Right lobe of liver (tissue), 6 donors: ENCODE measurements at places on chromosomes 3 and 15. TPM values are rescaled to one million over a fixed set of nuclear protein-coding genes. Genes with fewer than 3 reads are reported as not detected.

PLCB2 gene
- total RNA-seq: 18.0 TPM

SGO1 gene
- 0.20 TPM for total RNA-seq

CDHR4 gene
- not detected for total RNA-seq

CNTN3 gene
- 2.3 TPM for total RNA-seq

LIPH gene
- 0.09 TPM for total RNA-seq

ABI3BP gene
- total RNA-seq: 2.3 TPM

GOLGA8N gene
- 5.5 TPM for total RNA-seq

ANKRD63 gene
- total RNA-seq: not detected

FANCD2OS gene
- not detected for total RNA-seq

CCRL2 gene
- 0.30 TPM for total RNA-seq

PIERCE2 gene
- total RNA-seq: 1.3 TPM

IQCF5 gene
- not detected for total RNA-seq

CFAP92 gene
- 0.05 TPM for total RNA-seq

AADACL2 gene
- not detected for total RNA-seq

SLC9C1 gene
- total RNA-seq: not detected

SLC22A13 gene
- total RNA-seq: not detected

GADL1 gene
- total RNA-seq: not detected

CFAP100 gene
- total RNA-seq: not detected

SIDT1 gene
- 0.26 TPM for total RNA-seq

ADAMTS9 gene
- total RNA-seq: 1.1 TPM

TICRR gene
- 0.05 TPM for total RNA-seq

PRR20G gene
- not detected for total RNA-seq

FRG2C gene
- total RNA-seq: not detected

PLA2G4F gene
- not detected for total RNA-seq

TEX55 gene
- total RNA-seq: not detected

ARF4 gene
- 125 TPM for total RNA-seq

CLDN1 gene
- total RNA-seq: 133 TPM

UBA5 gene
- total RNA-seq: 41.3 TPM

NPAP1 gene
- total RNA-seq: not detected

CCR1 gene
- 3.7 TPM for total RNA-seq
